ENCODE measurements at places on chromosomes 5 and 9. TPM values are rescaled to one million over a fixed set of nuclear protein-coding genes. Genes with fewer than 3 reads are reported as not detected.

GRIN1 gene
- not detected for total RNA-seq

IRF1 gene
- 6.2 TPM for total RNA-seq

EIF4E1B gene
- total RNA-seq, result not detected

CTSV gene
- not detected for total RNA-seq

OBP2B gene
- total RNA-seq, result not detected

PCDHA12 gene
- total RNA-seq, result not detected

DNA sequence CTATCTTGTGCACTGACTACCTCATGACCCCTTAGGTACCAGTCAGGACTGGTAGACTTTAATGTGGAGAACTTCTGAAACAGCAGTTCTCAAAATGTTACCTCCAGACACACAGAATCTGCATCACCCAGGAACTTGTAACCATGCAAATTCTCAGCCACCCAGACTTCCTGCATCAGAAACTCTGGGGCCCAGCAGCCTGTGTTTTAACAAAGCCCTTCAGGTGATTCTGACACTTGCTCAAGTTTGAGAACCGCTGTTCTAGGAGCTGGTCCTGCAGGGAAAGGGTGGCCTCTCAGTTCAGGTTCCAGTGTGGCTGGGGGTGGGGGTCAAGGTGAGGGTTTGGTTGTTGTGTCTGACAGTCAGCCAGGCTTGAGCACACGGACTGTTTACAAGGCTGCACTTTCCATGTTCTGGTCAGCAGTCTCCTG lies 28.4 kb downstream of the ZFP62 start:
- no peaks in the 10 kb centered on the region for H3K27me3 ChIP-seq
- DNase-seq, result peak; percentile 4
- no peak overlapping the region for H3K27ac ChIP-seq
- peaks cover 8% of the 10 kb centered on the region for H3K4me1 ChIP-seq
- H3K36me3 ChIP-seq, result no peaks in the 10 kb centered on the region

GRCh38 chr9:69993110-69993509 lies 50.5 kb upstream of the MAMDC2 start:
- H3K27me3 ChIP-seq, result peaks cover 9% of the 10 kb centered on the region
- H3K4me1 ChIP-seq, result no peaks in the 10 kb centered on the region
- no peak overlapping the region for H3K4me3 ChIP-seq
- H3K36me3 ChIP-seq, result no peaks in the 10 kb centered on the region
- H3K27ac ChIP-seq, result no peak overlapping the region
- DNase-seq, result no peak

DNA sequence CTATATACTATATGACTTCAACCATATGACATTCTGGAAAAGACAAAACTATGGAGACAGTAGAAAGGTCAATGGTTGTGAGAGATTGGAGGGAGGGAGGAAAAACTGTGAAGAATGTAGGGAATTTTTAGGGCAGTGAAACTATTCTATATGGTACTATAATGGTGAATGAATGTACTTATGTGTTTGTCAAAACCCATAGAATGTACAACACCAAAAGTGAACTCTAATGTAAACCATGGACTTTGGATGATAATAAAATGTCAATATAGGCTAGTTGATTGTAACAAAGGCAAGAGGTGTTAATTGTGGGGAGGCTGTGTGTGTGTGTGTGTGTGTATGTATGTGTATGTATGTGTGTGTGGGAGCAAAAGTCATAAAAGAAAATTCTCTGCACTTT lies 10.8 kb upstream of the STOM start:
- no peaks in the 10 kb centered on the region for H3K4me1 ChIP-seq
- DNase-seq, result no peak
- H3K27ac ChIP-seq, result no peak overlapping the region
- no peak overlapping the region for H3K4me3 ChIP-seq
- no peaks in the 10 kb centered on the region for H3K27me3 ChIP-seq

DNA sequence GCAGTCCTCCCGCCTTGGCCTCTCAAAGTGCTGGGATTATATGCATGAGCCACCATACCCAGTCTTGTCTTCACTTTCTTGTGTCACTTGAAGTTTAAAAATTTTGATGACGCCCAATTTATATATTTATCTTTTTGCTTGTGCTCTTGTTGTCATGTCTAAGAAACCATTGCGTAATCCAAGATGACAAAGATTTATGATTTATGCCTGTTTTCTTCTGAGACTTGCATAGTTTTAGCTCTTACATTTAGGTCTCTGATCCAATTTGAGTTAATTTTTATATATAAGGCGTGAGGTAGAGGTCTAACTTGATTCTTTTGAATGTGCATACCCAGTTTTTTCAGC lies 18.6 kb downstream of the ANKHD1 start:
- no peak overlapping the region for H3K27ac ChIP-seq
- no peak for DNase-seq
- 0 out of 2 replicates have a peak, but pooled peaks cover 4% of the 10 kb centered on the region for H3K4me1 ChIP-seq
- no peaks in the 10 kb centered on the region for H3K36me3 ChIP-seq

- no peaks in the 10 kb centered on the region for H3K27me3 ChIP-seq
- H3K4me1 ChIP-seq, result no peaks in the 10 kb centered on the region
- no peak overlapping the region for H3K27ac ChIP-seq
- H3K4me3 ChIP-seq, result no peak overlapping the region
- DNase-seq, result no peak
These were observed 694.1 kb upstream of the C9orf72 start for GRCh38 chr9:28267351-28267750.

DNA sequence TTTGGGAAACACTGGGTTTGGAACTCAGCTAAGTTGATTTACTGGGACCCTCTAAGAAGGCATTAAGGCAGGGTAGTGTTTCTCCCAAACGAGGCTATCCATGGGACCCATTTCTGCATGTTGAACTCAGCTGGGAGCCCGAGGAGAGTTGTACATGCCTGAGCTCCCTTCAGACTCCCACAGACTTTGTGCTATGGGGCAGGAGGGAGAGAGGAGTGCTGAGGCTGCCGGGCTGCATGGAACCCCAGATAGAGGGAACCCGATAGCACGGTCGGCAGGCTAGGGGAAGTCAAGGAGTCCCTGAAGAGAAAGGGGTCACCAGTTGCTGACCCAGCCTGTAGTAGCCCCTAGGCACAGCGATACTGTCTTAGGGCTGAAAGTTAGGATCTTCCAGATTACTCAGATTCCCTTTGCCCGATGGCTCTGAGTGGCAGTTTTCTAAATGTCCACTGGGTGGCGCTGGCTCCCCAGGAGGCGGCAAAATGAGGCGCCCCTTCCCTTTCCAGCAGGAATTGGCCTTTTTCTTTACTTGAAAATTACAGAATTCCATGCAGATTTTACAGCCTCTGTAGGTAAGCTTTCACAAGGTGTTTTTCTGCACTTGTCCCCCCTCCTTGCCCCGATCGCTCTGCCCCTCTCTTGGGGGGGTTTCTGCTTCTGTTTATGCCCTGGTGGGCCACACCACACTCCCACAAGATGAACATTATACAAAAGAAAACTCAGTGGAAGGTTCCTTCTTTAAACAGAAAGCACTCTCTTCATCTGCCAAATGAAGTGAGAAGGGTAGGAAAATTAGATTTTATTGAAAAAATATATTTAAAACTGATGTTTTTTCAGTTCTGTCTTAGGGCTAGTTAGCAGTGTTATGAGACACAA lies 17.8 kb downstream of the NANS start:
- peak; percentile 73 for DNase-seq
- no peak overlapping the region for H3K4me3 ChIP-seq
- H3K27ac ChIP-seq, result peak overlapping the region; percentile 39
- peaks cover 5% of the 10 kb centered on the region for H3K36me3 ChIP-seq

DNA sequence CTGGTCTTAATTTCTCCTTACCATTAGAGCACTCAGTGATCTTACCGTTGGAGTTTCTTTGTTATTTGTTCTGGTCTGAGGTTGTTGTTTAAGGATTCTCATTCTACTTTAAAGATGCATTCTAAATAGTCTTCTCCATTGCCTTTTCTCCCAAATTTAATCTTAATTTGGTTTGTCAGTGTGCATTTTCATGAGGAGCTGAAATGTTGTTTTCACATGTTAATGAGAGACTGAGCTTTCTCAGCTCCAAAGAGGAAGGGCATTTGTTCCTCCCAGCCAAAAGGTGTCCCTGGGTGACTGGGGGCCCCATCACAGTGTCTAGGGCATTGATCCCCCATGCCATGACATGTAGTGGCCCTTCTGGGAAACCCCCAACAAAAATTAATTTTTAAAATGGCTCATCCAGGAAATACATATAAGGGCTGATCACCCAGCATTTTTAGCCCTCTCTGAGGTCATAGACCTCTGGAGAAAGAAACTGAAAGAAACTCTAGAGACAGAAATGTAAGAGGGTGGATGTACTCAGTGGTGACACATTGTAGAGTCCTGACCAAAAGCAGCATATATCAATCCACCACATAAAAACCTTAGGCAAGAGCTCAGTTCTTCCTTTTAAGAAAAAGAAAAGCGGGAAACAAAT lies 240.4 kb upstream of the RAI14 start:
- H3K4me1 ChIP-seq, result peaks cover 39% of the 10 kb centered on the region
- peak; percentile 47 for DNase-seq
- no peaks in the 10 kb centered on the region for H3K36me3 ChIP-seq
- H3K4me3 ChIP-seq, result no peak overlapping the region
- H3K27ac ChIP-seq, result no peak overlapping the region

DNA sequence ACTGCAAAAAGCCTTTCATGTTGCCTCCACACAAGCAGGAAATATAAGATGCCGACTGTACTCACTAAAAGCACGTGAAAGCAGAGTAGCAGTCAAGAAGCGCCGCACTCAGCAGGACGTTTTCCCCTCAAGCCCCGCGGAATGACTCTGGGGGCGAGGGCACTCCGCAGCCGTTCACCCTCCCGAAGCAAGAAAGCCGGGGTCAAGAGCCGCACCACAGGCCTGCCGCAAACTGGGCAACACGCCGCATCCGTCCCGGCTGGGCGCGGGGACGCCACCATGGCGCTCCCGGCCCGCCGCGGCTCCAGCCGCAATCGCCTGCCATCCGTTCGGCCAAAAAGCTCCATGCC lies 364 bp downstream of the RPS6 start:
- H3K36me3 ChIP-seq, result peaks cover 47% of the 10 kb centered on the region
- H3K27me3 ChIP-seq, result no peaks in the 10 kb centered on the region

GRCh38 chr5:57042524-57042931 lies 90.6 kb upstream of the MIER3 start:
- H3K27me3 ChIP-seq, result no peaks in the 10 kb centered on the region
- no peaks in the 10 kb centered on the region for H3K36me3 ChIP-seq
- no peak overlapping the region for H3K4me3 ChIP-seq
- H3K27ac ChIP-seq, result no peak overlapping the region

DNA sequence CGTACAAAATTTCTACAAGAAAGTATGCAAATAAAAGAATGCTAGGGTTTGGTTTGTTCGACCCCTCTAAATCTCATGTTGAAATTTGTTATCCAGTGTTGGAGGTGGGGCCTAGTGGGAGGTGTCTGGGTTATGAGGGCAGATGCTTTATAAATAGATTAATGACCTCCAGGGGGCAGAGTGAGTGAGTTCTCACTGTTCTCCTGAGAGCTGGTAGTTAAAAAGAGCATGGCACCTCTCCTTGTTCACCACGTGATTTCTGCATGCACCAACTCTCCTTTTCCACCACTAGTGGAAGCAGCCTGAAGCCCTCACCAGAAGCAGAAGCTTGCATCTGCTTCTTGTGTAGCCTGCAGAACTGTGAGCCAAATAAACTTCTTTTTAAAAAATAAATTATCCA lies 50.4 kb upstream of the FAM170A start:
- no peaks in the 10 kb centered on the region for H3K36me3 ChIP-seq
- DNase-seq, result peak; percentile 42

GRCh38 chr5:10673017-10673389 lies 88.0 kb downstream of the DAP start:
- no peaks in the 10 kb centered on the region for H3K27me3 ChIP-seq
- no peak for DNase-seq
- peaks cover 14% of the 10 kb centered on the region for H3K36me3 ChIP-seq

DNA sequence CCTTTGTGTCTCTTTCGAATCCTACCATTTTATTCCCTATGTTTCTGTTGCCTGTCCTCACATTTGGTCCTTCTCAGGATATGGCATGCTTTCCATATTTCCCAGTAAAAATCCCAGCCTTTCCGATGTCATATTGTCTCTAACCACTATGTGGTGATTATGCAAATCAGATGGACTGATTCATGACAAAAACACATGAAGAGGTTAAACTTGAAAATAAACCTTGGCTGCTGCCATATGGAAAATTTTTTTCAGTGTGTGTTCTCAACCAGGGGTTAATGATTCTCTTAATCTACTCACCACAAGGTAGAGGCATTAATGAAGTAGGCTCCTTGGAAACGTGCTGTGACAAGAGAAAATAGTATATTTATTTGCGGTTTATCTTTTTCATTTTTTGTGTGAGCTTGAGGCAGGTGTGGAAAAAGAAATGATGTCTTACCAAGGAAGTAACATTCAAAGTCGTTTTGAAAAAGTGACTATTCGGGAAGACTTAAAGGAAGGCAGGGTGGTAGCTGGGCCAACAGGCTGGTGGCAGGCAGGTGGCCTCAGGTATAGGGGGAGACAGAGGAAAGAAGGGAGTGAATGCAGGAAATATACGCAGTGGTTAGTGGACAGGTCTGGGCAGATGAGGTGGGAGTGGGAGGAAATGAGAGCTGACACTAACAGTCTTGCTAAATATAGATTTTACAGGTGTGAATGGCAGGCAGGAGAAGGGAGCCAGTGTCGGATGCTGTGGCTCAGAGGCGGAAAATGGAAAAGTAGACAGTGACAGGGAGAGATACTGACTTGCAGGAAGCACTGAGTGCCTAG lies 46.2 kb downstream of the DMRT2 start:
- no peak overlapping the region for H3K27ac ChIP-seq
- H3K27me3 ChIP-seq, result 0 out of 2 replicates have a peak, but pooled peaks cover 10% of the 10 kb centered on the region
- no peaks in the 10 kb centered on the region for H3K4me1 ChIP-seq
- H3K36me3 ChIP-seq, result no peaks in the 10 kb centered on the region
- H3K4me3 ChIP-seq, result no peak overlapping the region

- H3K27me3 ChIP-seq, result no peaks in the 10 kb centered on the region
- no peaks in the 10 kb centered on the region for H3K36me3 ChIP-seq
- H3K27ac ChIP-seq, result no peak overlapping the region
- DNase-seq, result no peak
These were observed 219.6 kb upstream of the RORB start for GRCh38 chr9:74277532-74277931.

DNA sequence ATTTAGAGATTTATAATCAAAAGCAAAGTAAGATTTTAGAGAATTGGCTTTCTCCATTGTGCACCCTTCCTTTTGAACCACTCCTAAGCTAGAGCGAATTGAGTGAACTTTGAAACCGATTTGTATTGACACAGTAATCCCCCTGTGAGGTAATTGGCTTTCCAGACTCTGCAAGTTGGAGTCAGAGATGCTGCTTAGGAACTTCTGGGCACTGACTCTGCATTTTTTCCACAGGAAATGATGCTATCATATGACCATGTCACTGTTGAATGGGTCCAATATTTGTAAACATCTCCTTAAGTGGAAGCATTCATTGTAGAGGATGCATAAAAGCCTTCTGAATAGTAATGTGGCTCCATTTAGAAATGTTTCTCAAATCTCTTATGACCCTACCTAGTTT lies 394.4 kb upstream of the ZNF608 start:
- H3K4me1 ChIP-seq, result peaks cover 20% of the 10 kb centered on the region
- no peak overlapping the region for H3K27ac ChIP-seq
- H3K27me3 ChIP-seq, result no peaks in the 10 kb centered on the region
- no peak overlapping the region for H3K4me3 ChIP-seq

- no peaks in the 10 kb centered on the region for H3K27me3 ChIP-seq
- H3K4me1 ChIP-seq, result no peaks in the 10 kb centered on the region
- no peak within 1 kb of the TSS for H3K27ac ChIP-seq
- no peaks in the 10 kb centered on the region for H3K36me3 ChIP-seq
- no peak for DNase-seq
These were observed at the start of gene GABRG2 for GRCh38 chr5:162067655-162068411. Gene GABRG2 (plus strand): TSS chr5:162067773. CDS start chr5:162068000, 227 bp downstream.

- peak; percentile 91 for DNase-seq
- H3K27ac ChIP-seq, result peak overlapping the region; percentile 93
- H3K4me3 ChIP-seq, result peak overlapping the region; percentile 90
- H3K36me3 ChIP-seq, result no peaks in the 10 kb centered on the region
These were observed 1.2 kb downstream of the VCAN start for GRCh38 chr5:83472508-83473345.

Data from GM23248 (cell line).